NAMALWA (cell line): ENCODE measurements at places on chromosomes 1 and 21.

DNA sequence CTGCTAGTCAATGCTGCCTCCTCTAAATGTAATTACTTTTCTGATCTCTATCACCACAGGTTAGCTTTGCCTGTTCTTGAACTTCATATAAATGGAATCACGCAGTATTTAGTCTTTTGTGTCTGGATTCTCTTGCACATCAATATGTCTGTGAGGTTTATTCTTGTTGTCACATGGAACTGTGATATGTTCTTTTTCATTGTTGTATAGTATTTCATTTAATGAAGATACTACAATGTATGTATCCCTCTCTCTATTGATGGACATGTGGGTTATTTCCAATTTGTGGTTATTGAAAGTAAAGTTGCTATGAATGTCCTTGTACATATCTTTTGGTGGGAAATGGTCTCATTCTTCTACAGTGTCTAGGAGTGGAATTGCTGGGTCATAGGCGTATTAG lies 16.7 kb upstream of the PADI1 start:
- DNase-seq, result no peak

GRCh38 chr1:23198373-23198772 lies 18.9 kb downstream of the HTR1D start:
- DNase-seq, result no peak

DNA sequence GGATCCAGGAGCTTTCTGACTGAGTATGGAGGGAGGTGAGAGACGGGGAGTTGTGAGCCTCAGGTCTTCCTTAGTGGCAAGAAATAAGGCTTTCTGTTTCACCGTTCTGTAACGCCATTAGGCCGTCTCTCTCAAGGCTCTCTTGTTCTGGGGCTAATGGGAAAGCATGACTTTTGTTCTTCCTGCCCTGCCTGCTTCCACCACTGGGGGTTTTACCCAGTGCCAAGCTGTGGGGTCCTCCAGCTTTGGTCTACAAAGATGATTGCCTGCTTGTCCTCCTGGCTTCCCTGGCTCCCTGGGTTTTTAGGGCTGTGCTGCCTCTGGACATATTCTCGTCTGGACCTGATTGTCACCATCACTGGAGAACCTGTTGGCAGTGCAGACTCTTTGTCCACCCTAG lies 74.8 kb upstream of the TINAGL1 start:
- DNase-seq, result peak; percentile 46

- no peak for DNase-seq
Observed at GRCh38 chr1:154935749-154936554, 567 bp downstream of the PMVK start.

GRCh38 chr1:45612941-45613579 lies 10.8 kb downstream of the CCDC17 start:
- DNase-seq, result no peak

DNA sequence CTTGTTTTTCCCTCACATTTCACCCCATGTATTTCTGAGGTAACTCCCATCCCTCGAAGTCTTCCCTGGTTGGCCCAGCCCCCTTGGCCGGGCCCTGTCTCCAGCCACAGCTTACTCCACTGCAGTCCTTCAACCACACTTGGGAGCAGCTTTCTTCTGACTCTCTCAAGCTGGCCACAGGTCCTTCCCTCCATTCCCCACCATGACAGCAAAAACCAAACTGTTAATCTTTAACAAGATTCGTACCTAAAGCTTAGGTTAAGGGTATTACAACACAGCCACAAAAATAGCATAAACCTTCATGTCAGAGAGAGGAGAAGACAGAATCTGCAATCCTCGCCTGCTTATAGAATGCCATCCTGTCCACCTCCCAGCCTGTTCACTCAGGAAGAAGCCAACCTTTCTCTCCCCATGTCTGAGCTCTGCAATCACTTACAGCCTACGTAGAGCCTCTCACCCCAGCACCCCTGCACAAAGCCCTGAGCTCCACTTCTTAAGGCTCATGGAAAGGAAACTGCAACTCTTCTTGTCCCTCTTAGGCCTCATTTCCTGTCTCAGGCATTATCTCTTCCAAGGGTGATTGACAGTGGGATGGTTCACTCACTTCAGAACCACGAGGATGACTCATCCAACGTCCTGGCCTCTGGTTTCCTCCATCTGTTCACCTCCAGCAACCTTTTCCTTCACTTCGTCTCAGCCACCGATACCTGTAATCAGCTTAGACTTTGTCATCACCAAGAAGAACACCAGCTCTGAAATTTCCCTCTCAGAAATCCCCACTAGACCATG lies 72.8 kb downstream of the CD2 start:
- DNase-seq, result no peak

DNA sequence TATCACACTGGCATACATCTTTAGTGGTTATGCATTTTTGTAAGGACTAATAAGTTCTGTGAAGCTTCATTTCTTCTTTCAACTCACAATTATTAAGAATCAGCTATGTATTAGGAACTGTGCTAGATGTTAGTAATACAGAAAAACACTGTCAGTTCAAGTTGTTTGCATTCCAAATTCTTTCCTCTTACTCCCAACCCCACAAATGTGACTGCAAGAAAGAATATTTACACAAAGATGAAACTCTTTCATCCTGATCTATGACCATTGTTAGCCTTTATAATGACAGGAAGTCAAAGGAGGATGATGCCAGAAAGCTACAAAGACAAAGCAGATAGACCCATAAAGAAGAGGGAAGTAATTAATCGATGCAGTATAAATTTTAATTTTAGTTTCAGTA lies 21.0 kb upstream of the GADD45A start:
- DNase-seq, result no peak

GRCh38 chr1:246794828-246795671 lies 70.8 kb downstream of the SCCPDH start:
- DNase-seq, result no peak

- DNase-seq, result no peak
Observed at GRCh38 chr1:17935230-17935629, 172.4 kb upstream of the IGSF21 start.

DNA sequence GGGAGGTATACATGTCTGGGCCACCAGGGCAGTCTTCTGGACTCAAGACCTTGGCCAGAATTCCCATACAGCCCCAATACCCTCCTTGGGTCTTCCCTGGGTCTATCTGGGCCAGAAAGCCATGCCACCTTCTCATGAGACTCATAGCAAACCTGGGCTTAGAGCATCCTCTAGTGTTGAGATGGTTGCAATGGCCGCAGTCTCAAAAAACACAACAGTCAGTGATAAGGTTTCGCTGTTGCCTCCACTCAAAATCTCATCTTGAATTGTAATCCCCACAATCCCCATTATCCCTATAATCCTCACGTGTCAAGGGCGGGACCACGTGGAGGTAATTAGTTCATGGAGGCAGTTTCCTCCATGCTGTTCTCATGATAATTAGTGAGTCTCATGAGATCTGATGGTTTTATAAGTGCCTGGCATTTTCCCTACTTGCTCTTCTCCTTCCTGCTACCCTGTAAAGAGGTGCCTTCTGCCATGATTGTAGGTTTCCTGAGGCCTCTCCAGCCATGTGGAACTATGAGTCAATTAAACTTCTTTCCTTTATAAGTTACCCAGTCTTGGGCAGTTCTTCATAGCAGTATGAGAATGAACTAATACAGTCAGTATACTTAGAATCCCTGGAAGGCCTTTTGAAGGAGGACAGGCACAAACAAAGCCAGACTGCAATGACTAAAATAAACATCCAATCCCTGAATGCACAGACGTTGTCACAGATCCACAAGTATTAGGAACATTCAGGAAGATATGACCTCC lies 77.0 kb downstream of the CTH start:
- peak; percentile 65 for DNase-seq

DNA sequence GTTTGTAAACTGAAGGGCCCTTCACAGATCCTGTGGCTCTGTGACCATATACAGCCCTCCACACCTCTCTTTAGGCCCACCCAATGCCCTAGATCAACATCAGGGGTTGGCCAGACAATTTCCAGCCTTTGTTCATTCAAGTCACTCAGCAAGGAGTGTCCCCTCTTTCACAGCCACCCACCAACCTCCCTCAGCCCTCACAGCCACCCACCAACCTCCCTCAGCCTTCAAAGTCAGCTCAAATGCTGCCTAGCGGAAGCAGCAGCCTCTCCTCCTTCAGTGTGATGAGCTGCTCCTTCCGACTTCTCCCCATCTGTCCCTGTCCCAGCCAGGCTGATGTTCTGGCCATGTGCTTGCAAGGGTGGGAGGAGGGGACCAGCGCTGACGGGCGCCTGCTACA lies 71.4 kb downstream of the DMRTB1 start:
- DNase-seq, result no peak

DNA sequence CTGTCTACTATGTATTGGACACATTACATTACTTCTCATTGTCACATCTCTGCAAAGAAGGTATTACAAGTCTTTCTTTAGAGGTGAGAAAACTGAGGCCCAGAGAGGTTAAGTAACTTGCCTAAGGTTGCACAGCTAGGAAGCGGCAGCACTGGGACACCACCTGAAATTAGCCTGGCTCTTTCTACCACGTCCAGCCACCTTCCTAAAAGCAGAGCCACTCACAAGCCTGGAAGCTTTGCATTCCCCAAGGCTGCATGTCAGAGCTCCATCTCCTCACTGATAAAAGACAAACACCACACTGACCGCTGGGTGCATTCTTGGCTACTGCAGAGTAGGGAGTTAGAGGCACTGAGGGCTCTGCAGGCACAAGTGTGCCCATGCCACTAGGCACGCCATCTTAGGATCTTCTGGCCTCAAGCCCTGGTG lies 2.4 kb downstream of the CD247 start:
- no peak for DNase-seq

DNA sequence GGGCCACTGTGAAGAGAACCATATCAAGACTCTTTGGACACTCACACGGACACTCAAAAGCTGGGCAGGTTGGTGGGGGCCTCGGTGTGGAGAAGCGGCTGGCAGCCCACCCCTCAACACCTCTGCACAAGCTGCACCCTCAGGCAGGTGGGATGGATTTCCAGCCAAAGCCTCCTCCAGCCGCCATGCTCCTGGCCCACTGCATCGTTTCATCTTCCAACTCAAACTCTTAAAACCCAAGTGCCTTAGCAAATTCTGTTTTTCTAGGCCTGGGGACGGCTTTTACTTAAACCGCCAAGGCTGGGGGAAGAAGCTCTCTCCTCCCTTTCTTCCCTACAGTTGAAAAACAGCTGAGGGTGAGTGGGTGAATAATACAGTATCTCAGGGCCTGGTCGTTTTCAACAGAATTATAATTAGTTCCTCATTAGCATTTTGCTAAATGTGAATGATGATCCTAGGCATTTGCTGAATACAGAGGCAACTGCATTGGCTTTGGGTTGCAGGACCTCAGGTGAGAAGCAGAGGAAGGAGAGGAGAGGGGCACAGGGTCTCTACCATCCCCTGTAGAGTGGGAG lies 36.3 kb upstream of the TDRD10 start:
- no peak for DNase-seq

DNA sequence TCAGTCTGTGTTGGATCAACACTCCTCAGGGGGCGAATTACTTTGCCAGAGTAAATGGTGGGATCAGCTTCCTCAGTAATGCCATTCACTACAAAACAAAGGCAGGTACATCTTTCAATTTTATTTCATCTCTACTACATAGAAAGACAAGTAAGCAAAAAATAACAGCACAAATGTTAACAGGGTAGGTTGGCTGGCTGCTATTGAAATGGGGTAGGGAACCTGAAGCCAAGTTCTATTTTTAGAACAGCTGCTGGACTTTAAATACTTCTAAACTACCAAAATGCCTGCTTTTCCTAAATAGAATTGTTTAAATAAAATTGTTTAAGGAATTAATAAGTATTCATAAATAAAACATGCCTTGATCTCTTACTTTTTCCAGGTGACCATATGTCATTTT lies 7.3 kb upstream of the NRAS start:
- DNase-seq, result no peak

GRCh38 chr1:178011465-178011828 lies 41.6 kb upstream of the SEC16B start:
- no peak for DNase-seq

GRCh38 chr1:172041742-172042141 lies 200.4 kb downstream of the DNM3 start:
- no peak for DNase-seq

DNA sequence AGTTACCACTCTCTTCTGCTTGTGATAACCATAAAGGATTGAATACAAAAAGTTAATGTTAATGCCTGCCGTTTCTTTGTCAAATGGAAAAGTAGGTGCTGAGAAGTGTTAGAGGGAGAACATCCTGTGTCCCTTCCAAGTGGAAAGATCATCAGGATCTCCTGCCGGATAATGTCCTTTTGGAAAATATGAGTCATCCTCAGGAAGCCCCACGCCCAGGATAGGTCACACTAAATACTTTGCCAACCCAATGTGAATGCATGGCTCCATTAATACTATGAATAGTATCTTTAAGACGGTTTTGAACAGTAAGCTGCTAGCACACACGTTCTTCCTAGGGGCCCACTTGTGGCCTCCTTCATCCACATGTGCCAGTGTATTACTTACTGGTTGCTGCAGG lies 279.5 kb downstream of the ZNF326 start:
- no peak for DNase-seq

- DNase-seq, result no peak
Observed at GRCh38 chr1:101139821-101140718, 96.7 kb upstream of the S1PR1 start.

GRCh38 chr1:43270421-43271095 lies 775 bp downstream of the TMEM125 start:
- DNase-seq, result peak; percentile 10

- DNase-seq, result no peak
Observed at GRCh38 chr1:183063349-183063748, 40.1 kb downstream of the LAMC1 start.

GRCh38 chr1:97196825-97197516 lies 475.4 kb downstream of the PTBP2 start:
- DNase-seq, result no peak

DNA sequence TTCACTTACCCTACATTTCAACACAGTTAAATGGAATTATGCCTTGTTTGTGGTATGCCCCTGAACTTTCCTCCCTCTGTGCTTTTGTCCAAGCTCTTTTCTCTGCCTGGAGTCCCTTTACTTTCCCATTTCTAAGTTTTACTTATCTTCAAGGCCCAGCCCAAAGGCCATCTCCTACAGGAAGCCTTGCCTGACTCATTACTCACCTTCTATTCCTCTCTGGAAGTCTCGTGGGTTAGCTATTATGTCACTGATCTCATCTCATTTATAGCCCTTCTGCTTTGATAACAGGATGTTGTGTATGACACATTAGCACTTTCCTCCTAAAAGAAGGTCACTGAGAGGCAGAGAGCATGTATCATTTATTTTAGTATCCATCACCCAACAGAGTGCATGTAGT lies 78.8 kb upstream of the CD1D start:
- no peak for DNase-seq

DNA sequence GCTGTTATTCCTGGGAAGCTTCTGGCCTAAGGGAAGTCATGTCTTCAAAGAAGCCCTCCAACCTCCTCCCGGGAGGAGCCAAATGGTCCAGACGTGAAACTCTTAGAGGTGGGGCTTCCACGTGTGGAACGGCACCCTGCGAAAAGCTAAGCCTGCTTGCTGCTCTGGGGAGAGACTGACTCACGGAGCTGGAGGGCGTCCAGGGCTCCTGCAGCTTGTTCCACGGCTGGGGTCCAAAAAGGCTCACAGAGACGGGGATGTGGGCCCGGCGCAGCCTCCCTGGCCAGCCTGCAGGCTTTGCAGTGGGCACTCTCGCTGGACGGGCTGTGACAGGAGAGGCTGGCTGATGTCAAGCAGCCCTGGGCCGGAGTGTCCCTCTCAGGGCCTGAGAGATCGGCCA lies 105.1 kb downstream of the COLGALT2 start:
- DNase-seq, result no peak

GRCh38 chr1:206471415-206471801 lies 1.1 kb downstream of the IKBKE start:
- DNase-seq, result peak; percentile 57
